ENCODE measurements at places on chromosomes 4 and X.

- no peak for DNase-seq
These were observed 50.1 kb upstream of the ADRA2C start for GRCh38 chr4:3715855-3716630.

- no peak for DNase-seq
These were observed 20.5 kb upstream of the DDX3X start for GRCh38 chrX:41313419-41313818.

DNA sequence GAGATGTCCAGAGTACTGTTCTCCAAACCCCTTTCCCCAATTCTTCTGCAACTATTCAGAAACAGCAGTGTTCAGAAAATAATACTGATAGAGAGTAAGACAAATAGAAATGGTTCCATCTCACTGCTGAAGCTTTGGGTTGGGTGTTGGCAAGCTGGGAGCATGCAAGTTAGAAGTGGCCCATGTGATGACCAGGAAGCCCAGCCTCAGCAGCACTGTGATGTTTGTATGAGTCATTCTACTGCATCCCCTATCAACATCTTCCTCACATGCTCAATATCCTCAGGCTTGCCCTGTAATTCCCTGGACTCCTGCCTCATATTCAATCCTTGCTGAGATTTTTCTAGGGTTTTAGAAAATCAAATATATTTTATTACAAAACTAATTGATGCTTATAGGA is 96.5 kb downstream of the CHRDL1 start:
- DNase-seq, result no peak

GRCh38 chr4:145736241-145736831 is 56.4 kb downstream of the C4orf51 start:
- DNase-seq, result no peak

GRCh38 chr4:1540601-1541375 is 134.5 kb upstream of the NKX1-1 start:
- DNase-seq, result no peak

GRCh38 chr4:10091531-10092181 is 24.9 kb downstream of the WDR1 start:
- DNase-seq, result no peak

- DNase-seq, result no peak
These were observed 341.0 kb downstream of the NAP1L3 start for GRCh38 chrX:93332329-93332728.

GRCh38 chr4:1506956-1507721 is 100.9 kb upstream of the NKX1-1 start:
- no peak for DNase-seq

DNA sequence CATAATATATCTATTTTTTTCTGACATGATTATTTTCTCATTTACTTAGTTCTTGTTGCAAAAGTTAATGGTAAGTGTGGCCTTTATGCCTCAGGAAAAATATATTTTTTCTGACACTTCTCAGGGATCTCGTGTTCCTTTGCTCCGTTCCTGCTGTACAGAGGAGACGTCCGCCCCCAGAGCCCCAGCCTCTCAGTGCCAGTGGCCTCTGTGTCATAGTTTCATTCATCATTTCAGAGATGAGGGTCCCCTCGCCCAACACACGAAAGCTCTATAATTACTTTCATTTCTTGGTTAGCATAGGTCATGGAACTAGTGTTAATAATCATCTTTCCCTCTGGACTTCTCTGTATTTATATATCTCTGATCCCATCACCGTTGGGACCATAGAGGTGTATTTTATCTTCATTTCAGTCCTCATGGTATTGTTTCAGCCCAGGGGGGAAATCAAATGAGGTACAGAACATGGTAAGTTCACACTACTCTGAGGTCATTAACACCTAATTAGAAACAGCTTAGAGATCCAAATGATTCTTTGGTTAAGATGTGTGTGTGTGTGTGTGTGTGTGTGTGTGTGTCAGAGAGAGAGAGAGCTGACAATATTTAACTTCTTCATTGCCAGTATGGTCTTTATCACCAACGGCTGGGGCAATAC is 631.1 kb upstream of the TENM3 start:
- no peak for DNase-seq
